ENCODE measurements at places on chromosomes 1 and 21.

GRCh38 chr1:184112176-184112948 lies 60.8 kb downstream of the TSEN15 start:
- DNase-seq: no peak

GRCh38 chr1:107767156-107767582 lies 197.8 kb downstream of the VAV3 start:
- DNase-seq: no peak

DNA sequence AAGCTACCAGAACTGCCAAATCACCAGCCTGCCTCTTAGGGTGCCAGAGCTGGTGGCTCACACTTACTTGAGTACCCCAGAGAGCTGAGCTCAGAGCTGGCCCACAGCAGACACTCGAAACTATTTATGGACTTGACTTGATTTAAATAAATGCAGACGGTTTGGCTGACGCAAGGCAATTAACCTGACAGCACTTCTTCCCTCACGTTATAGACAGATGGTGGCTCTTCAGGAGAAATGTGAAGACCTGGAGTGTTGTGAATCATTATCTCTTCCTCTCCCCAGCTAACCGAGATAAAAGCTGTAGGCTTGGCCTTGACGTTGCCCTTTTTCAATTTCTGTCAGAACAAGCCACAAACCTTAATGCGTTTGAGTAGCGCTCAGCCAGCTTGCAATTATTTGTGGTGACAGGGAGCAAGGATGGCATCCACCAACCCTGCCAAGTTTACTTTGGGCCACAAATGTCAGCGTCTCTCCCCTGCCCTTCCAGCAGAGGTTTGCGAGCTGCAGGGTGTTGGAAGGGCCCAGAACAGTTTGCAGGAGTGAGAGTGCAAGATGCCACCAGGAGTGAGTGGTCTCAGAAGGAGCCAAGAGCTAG lies 34.0 kb upstream of the BCAR3 start:
- DNase-seq: no peak

DNA sequence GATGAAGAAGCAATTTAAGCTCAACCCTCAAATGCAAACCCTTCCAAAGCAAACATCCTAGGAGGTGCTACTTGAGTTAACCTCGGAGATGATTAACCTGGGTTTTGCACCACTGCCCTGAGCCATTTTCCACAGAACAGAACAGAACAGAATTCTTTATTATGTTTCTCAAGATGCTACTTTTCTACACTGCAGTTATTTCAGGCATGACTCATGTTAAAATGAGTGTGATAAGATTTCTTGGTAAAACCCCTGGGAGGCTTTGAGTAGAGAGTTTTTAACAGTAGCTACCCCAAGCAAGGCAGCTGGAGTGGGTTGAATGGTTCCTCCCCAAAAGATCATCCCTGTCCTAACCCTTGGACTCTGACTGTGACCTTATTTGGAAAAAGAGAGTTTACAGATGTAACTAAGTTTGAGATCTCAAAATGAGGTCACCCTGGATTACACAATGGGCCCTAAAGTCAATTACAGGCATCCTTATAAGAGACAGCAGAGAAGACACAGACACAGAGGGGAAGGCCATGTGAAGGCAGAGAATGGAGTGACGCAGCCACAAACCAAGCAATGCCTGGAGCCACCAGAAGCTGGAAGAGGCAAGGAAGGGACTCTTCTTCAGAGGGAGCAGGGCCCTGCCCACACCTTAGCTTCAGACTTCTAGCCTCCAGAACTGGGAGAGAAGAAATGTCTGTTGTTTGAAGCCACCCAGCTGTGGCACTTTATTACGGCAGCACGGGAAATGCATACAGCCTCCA lies 153.4 kb downstream of the ETS2 start:
- DNase-seq: no peak

DNA sequence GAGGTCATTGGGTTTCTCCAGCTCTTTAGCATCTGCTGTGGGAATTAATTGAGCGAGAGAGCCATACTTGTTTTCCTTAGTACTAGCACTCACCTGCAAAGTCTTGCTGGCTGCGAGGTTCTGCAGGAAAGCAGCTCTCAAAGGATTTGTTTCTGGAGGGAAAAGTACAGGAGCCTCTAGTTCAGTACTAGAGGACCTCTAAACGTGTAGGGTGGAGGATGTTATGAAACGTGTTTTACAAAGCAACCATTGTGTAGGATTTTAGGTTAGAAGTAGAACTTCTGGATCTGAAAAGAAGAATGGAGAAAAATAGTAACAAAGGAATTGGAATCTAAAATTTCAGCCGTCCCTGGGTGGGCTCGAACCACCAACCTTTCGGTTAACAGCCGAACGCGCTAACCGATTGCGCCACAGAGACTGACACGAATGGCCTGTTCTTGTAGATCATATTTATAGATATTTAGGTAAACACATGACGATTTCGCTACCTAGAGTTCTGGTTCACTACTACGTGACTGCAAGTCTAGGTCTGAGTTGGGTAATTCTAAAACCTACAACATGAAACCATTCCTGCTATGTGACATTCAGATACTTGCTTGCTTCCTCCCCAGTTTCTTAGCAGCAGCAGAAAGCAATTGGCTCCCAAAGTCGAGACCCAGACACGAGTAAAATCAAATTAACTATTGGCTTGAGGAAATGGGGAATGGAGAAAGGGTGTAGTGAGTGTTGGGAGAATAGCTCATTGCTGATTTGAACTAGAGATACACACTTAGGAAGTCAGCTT lies 60.2 kb upstream of the CFAP126 start:
- peak; percentile 52 for DNase-seq

GRCh38 chr21:43693981-43694380 lies 24.9 kb upstream of the PDXK start:
- no peak for DNase-seq

DNA sequence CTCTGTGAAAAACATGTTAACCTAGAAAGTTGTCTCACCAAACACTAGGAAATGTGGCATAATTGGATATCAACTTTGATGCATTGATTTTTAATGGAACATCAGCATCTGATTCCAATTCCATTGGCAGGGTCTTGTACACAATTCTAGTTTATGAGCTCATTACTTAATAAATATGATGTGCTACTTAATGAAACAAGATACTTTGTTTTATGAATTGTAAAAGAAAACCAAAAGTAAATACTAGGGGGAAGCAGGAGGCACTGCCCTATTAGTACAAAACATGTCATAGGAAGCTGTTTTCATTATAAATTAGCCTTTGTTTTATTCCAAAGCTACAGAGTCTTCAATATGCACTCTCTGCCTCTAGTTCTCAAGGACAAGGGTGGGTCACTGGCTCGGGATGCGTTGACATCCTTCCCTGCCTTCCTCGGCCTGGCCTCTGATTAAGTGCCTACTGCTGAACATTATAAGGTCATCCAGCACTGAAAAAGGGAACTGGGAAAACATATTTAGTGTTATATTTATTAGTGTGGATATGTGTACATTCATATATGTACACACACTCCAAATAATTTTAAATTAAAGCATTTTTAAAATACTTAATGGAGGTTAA lies 185.2 kb downstream of the USH2A start:
- DNase-seq: no peak
